ENCODE measurements at places on chromosomes 5 and 9.
A peak's percentile ranks its signal among the peaks of the same experiment; 100 is the strongest.

DNA sequence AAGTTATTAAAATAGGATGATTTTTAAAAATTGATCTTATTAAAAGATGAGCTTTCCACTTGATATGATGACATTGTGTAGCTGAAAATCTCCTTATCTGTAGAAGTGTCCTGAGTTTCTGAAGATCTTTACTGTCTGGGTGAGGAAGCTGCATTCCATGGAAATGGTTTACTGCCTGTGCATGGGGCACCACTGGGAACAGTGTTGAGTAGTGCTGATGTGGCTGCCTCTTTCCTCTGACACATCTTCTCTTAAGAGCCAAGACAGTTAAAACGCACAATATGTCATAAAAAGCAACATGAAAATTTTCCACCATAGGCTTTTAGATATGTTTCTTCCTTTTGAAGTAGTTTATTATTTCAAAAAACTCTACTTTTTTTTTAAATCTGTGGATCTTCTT, 24.6 kb downstream of the SECISBP2 start:
- no peak for DNase-seq

DNA sequence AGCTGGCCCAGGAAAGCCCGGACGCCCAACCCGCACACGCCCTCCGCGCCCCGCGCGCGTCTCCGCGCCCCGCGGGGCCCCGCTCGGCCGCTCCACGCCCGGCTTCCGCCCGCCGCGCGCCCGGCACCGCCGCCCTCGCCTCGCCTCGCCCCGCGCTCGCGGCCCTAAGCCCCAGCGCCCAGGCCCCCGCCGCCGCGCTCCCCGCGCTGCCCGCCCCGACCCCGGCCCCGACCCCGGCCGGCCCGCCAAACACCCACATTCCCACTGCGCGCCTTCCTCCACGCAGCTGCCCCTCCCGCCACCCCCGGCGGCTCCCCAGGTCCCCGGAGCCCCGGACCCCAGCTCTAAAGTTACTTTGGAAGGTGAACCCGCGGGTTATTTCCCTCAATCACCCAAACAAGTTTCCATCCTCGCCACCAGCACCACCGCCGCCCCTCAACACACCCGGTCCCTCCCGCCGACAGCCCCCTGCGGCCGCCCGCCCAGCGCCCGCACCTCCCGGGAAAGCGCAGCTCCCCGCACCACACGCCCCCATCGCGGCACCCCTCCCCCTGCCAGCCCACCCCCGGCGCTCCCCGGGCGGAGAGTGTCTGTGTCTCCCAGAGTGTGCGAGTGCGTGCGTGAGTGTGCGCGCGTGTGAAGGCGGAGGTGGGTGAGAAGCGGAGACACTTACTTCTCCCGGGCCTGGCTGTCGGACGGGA, 439 bp downstream of the SSBP2 start:
- DNase-seq: peak; percentile 9

- DNase-seq: no peak
Observed at GRCh38 chr5:166677891-166678290, 1613.6 kb upstream of the WWC1 start.

GRCh38 chr9:19431361-19432171, 22.8 kb downstream of the ACER2 start:
- DNase-seq: no peak

DNA sequence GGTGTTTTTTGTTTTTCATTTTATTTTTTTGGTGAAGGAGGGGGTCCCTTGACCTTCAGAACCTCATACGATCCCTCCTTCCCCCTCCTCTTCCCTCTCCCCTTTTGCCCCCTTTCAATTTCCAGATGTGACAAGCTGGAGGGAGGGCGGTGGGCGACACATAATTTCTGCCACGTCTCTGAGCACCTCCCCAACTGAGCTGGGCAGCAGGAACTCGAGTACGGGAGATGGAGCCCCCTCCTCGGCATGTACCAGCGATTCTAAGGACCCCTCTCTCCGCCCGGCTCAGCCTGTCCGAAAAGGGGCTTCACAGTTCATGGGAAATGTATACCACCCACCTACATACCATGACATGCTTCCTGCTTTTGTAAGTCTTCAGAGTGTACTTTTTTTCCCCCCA, 52.4 kb downstream of the PRRC2B start:
- DNase-seq: no peak

DNA sequence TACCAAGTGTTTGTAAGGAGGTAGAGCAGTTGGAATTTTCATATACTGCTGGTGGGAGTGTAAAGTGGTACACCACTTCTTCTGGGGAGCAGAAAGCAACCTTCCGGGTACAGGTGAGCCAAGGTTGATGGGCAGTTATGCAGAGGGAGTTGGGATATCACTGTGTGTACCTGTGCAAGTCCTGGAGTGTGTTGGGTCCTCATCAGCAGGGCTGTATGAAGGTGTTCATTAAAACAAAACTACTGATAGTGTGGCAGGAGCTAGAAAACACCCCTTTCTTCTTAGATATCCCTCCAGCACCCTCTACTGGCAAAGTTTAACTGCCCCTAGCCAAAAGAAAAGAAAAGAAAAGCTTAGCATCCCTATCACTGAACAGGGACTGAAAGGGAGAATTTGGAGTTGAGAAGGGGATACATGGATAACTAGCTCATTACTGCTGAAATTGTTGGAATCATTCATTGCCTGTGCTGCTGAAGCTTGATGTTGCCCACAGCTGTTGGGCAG, 10.7 kb downstream of the MARCHF6 start:
- DNase-seq: no peak

GRCh38 chr9:77486968-77487367, 161.2 kb downstream of the GNA14 start:
- DNase-seq: no peak

DNA sequence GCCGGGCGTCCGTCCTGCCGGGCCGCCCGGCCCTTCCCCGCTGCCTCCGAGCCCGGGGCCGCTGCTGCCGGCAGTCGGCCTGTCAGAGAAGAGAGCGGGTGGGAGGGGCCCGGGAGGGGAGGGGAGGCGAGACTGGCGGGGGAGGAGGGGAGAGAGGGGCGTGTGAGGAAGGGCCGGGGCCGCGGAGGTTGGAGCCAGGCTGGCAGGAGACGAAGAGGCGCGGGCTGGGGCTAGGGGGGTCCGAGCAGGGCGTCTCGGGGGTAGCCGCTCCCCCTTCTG, 570 bp downstream of the CREBRF start:
- DNase-seq: peak; percentile 81

DNA sequence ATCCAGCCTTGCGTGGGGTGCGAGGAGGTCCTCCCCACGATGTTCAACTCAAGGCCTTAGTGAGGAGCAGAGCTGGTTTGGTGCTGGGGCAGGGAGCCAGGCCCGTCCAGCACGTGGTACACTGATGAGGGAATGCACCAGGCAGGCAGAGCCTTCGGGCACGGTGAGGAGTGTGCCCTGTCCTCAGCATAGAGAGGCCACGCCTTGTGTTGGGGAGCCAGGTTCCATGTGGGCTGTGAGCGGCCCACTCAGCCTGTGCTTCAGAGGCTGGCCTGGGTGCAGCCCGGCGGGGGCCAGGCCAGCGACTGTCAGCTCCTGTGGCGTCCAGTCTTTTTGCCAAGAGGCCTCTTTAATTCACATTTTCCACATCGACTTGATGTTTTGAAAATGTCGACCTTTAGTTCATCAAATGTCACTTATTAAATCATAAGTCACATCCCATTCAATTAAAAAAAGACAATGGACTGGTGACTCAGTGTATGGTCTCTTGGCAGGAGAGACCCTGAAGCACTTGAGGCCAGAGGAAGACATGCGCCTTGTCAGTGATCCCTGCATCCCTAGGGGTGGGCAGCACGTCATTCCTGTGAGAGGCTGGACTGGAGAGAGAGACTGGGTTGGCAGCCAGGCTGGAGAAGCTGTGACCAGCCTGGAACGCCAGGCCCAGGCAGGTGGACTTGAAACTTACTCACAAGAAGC, 21.7 kb downstream of the ERGIC1 start:
- no peak for DNase-seq

DNA sequence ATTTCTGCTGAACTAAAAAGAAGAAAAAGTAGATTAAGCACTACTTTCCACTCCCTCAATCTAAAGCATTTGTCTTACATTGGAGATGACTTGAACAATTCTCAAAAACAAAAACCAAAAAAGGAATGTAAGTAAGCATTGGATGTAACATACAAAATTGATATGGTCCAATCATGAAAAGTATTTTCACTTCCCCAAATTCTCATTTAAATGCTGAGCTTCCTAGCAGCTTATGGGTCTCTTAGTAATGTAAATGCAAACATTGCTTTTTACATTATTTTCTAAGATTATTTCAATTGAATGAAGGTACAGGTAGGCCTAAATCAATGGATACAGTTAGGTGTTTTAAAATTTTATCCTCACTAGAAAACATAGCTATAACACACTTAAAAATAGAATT, 20.0 kb downstream of the ANKH start:
- DNase-seq: no peak

GRCh38 chr5:126641387-126641786, 40.6 kb downstream of the PHAX start:
- no peak for DNase-seq

GRCh38 chr9:122229485-122229837, 704 bp upstream of the LHX6 start:
- no peak for DNase-seq

- no peak for DNase-seq
Observed at GRCh38 chr5:72860499-72860898, 44.0 kb downstream of the TNPO1 start.

DNA sequence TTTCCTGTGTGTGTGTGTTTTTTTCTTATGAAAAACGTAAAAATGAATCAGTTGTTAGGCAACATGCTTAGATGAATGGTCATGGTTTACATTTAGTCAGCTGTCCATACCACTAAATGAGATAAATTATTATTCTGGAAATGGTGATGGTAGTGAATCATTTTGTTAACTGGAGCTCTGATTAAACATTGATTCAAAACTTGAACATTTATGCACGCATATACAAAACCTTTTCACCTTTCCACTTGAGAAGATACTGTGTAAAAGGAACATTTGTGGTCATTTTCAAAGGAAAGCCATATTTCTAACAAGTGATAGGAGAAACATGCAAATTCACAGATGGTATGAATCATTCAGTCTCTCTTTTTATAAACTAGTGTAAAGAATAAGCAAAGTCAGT, 162.0 kb downstream of the SLC25A46 start:
- DNase-seq: no peak

GRCh38 chr9:83981126-83981871, 694 bp downstream of the RMI1 start:
- no peak for DNase-seq

DNA sequence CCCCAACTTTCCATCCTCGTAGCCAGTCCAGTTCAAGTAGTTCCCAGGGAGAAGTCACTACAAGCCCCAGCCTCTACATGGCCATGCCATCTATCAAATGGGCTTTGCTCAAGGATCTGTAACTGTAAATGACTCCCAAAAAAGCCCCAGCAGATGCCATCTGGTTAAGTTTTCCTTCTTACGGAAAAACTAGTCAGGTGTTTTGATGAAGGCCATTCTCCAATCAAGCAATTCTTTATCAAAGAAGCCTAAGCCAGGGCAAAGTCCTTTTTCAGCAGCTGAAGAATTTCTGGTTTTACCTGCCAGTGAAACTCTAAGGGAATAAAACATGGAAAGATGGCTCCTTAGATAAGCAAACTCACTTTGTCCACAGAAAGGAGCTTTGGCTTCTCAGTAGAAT, 21.9 kb upstream of the ZNF622 start:
- DNase-seq: no peak

DNA sequence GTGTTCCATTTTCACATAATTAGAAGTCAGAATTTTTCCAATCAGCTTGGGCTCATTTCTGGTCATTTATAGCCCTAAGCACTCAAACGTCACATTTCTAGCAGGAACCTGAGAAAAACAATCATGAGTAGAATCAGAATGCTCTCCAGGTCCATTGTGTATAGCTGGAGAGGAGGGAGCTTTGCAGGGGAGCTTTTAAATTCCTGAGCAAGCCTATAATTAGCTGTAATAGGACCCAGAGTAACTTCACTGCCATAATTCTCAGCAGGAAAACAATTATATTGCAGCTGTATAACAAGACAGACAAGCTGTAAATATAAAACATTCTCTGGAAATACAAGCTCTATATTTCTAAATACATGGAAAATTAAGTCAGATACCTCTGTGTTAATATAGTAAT, 637.6 kb upstream of the SGCD start:
- no peak for DNase-seq

GRCh38 chr5:130501151-130501865, 597.0 kb downstream of the CHSY3 start:
- DNase-seq: no peak

GRCh38 chr9:71737455-71737854, 30.9 kb downstream of the CEMIP2 start:
- no peak for DNase-seq

DNA sequence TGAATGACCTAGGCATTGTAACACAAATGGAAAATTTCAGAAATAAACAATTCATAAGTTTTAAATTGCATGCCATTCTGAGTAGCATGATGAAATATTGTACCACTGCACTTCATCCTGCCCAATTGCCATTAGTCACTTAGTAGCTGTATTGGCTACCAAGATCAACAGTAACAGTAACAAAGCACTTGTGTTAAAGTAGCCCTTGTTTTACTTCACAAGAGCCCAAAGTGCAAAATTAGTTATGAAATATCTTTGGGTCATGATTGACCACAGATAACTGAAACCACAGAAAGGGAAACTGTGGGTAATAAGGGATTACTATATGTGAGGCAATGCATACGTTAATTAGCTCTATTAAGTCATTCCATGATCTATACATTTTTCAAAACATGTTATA, 33.3 kb upstream of the RORB start:
- DNase-seq: no peak

GRCh38 chr5:6616632-6617031, 16.2 kb downstream of the NSUN2 start:
- DNase-seq: no peak

DNA sequence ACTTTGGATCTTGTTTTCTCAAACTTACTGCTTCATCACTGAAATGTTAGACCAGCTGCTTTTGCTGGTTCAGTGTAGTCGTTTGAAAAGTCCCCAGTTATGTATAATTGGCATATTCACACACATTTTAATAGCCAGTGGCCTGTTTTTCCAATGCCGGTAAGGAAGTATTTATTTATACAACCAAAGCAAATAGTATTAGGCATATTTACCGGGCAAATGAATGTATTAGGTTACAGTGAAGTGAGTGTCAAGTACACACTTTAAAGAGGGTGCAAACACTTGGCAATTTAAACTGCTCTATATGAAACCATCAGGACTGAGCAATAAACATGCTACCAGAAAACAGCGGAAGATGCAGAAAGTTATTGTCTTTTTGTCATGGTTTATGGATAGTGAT, 242.9 kb downstream of the MCTP1 start:
- DNase-seq: no peak

- no peak for DNase-seq
Observed at GRCh38 chr5:150422075-150422474, 9.4 kb upstream of the CD74 start.

GRCh38 chr9:122265149-122265915, 650 bp downstream of the MRRF start:
- no peak for DNase-seq

- DNase-seq: no peak
Observed at GRCh38 chr5:97224112-97224750, 41.2 kb upstream of the RIOK2 start.

Measured in activated T-cell treated with anti-CD3 and anti-CD28 coated beads for 1 hour (primary cell).